ENCODE measurements at places on chromosomes 5 and 9.

GRCh38 chr9:131091352-131091992 lies 4.9 kb upstream of the AIF1L start:
- no peak for DNase-seq

- no peak for DNase-seq
These were observed 589.8 kb downstream of the PRELID2 start for GRCh38 chr5:145245354-145245753.

- no peak for DNase-seq
These were observed 162.9 kb upstream of the PLPPR1 start for GRCh38 chr9:100865648-100866047.

GRCh38 chr9:134341306-134341705 lies 15.1 kb downstream of the RXRA start:
- no peak for DNase-seq

DNA sequence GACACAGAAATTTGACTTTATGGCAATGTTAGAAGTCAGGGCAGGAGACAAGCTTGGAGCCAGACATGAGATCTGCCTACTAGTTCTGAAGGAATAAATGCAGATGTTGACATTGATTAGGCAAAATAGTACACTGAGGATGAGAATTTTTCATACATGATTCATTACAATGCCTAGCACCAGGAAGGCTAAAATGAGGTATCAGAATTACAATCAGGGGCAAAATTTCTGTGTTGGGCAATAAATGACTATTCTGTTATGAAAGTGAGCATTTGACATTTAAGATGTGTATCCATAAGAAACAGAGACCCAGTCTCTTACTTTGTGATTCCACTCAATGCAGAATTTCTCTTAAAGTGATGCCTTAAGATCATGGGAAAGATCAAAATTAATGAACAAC lies 92.4 kb upstream of the CDH10 start:
- DNase-seq = no peak

GRCh38 chr5:14848385-14848784 lies 23.2 kb downstream of the ANKH start:
- DNase-seq = no peak

- no peak for DNase-seq
These were observed 5.0 kb downstream of the DIPK1B start for GRCh38 chr9:136717399-136717798.

DNA sequence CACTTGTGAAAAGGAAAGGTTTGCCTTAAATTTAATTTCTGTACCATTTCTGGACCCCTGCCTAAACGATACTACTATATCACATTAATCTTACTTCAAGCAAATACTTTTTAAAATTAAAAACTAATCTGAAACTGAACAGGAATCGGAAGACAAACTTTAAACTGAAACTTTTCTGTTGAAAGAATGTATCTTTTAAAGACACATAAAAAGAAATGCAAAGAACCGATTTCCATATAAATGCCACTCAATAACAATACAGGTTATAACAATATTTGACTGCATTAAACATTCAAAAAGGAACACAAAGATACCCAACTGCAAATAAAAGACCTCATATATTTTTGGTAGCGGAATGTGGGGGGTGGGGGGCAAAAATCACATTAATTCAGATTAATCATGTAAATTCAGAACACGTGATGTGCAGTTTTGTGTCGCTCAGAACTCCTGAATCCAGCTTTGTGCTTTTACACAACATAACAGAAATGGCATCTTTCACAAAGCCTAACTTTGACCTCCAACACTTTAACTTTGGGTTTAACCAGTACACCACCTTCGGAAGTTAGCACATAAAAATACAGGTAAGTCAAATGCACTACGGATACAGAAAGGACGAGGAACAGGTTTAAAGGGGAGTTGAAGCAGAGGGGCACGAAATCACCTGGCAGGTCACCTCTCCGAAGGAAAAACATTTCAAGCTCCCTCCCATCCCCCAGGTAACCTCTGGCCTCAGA lies 925 bp downstream of the LIFR start:
- DNase-seq = no peak

All from vagina (tissue), 2 donors.